ENCODE measurements at places on chromosomes 16 and 17.

GRCh38 chr16:89093602-89094251 is at the start of gene ACSF3:
ACSF3 (plus strand) TSS chr16:89093852; CDS start chr16:89100682, 6,830 bp downstream.
- peak; percentile 35 for DNase-seq

- no peak for DNase-seq
These were observed 574.6 kb upstream of the HSBP1 start for GRCh38 chr16:83233153-83233552.

DNA sequence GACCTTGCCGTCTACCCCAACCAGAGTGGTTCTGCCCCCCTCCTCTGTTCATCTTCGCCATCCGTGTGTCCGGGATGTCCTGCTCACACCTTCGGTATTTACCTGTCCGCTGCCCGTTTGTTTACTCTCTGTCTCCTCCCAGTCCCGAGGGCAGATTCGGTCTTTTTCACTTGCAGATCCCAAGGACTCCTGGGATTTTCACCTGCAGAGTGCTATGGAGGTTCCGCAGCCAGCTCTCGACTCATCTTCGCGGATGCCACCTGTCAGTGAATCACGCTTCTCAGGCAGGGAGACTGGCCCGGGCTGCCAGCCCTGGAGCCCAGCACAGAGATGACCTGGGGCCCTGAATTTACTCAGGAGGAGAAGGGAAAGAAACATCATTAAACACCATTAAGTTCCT is 8.1 kb downstream of the CRISPLD2 start:
- no peak for DNase-seq

GRCh38 chr17:27573971-27574525 is 56.9 kb upstream of the LGALS9 start:
- no peak for DNase-seq

DNA sequence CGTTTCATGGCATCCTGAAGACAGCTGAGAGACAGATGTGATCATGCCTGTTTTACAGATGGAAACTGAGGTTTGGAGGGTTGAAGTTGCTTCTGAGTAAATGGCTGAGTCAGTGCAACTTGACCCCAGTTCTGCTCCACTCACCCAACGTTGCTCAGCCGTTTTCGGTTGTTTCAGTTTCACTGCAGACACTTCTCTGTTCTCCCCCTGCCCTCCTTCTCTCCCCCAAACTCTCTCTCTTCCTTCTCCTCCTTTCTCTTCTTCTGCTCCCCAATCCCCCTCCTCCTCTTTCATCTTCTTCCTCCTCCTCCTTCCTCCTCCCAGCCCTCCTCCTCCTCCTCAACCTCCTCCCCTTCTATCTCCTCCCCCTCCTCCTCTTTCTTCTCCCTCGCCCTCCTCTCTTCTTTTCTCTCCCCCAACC is 9.4 kb upstream of the CEP20 start:
- DNase-seq = no peak

DNA sequence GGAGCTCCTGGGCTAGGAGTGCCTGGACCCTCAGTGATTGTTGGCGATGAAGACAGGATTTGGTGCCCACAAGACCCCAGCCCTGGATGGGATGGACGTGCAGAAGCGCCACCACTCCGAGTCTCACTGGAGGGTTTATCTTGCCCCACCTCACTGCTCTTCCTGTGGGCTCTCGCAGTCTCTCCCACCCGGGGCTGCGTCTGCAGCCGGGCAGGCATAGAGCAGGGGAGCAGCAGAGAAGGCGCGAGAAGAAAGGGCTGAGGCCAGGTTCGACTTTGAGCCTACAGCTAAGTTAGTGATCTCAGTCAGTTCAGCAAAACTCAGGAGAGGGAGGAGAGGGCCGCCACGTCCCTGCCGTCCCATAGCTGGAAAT is 6.6 kb downstream of the UBE2I start:
- DNase-seq = no peak

- DNase-seq = no peak
These were observed 279.6 kb downstream of the SNX29 start for GRCh38 chr16:12255919-12256665.

DNA sequence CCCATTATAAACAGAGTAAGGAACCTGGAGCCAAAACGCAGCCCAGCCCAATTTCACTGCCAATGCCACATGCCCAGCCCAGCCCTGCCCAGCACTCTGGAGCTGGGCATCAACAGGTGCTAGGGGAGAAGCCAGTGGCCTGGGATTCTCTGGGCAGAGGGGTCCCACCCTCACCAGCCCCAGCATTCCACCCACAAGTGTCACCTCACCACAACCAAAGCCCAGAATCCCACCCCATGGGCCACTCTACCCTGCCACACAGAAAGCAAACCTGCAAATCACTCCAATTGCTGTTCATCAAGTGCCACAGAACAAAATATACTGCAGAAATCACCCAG is 102.5 kb upstream of the CDH5 start:
- DNase-seq = no peak

DNA sequence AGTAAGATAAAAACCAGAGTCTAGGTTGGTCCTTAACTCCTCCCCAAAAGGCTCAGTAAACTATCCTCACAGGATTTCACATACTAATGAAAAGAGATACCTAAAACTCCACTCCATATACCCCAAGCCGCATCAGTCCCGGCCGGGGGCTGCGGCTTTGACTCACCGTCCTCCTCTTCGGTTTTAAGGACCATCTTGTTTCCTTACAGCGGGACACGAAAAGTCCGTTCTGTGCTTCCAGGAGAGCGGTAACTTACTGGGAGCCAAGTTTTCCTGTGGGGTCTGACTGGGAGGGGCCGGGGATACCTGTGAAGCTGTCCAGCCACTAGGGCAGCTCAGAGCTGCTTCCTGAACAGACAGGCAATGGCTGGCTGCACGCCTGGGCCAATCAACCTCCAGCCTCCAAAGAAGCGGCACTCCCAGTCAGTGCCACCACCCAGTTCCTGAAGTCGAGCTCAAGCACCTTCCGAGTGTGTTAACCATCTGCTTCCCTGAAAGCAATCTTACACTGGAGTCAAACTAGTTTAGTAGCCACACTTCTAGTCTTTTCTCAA is 45.5 kb downstream of the CYTH1 start:
- DNase-seq = no peak

GRCh38 chr17:61395409-61395982 is 4.1 kb upstream of the TBX2 start:
- no peak for DNase-seq

GRCh38 chr17:77196251-77196650 is 55.5 kb downstream of the SEC14L1 start:
- no peak for DNase-seq

DNA sequence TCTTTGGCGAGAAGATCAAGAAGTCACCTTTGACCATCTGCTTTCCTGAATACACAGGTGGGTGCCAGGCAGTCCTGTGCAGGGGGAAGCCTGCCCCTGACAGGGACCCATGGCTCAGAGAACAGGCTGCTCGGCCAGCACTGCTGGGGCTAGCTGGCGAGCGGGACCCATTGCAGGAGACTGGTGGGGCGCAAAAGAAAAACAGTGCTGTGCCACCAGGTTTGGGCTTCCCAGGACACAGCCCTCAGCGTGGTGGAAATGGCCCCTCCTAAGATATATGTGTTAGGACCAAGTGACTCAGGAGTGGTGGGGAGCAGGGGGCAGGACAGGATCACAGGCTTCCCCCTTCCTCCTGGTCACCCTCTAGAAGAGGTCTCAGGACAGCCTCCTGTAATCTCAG is 73.9 kb downstream of the AMFR start:
- no peak for DNase-seq

DNA sequence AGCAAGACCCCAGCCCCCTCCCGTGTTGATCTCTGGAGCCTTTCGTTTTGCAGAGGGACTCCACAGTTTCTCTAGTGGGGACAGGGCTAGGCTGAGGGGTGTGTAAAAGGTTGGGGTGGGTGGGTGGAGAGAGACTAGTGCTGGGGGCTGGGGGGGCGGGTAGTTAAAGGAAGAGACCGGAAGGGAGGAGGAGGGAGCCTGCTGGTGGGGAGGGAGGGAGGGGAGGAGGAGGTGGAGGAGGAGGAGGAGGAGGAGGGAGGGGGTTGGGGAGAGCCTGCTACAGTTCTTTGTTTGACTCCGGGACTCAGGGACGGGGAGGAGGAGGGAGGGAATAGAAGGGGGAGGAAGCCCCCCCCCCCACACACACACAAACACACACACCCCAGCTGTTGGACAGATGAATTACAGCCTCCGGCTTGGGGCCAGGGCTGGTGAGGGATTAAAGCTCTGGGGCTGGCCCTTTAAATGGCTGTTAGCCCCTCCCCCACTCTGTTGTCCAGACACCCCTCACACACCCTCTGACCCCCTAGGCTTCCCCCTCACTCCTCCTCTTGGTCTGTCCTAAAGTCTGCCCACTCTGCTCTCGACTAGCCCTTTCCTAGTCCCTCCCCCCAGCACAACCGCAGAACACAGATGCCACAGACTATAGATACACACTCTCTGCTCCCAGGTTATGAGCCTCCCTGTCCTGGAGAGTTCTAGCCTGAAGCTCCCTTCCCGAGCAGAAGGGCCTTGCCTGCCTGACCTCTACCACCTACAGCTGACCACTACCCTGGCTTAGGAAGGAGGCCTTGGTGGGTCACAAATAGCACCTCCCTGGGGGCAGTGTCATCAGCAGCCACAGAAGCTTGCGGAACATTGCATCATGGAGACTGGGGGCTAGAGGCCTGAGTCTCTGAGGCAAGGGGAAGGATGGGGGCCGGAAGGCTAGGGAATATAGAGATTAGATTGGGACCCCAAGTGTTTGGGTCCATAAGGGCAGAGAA is 4.4 kb downstream of the KDM6B start:
- DNase-seq = no peak

GRCh38 chr16:50972876-50973275 is 178.2 kb downstream of the SALL1 start:
- no peak for DNase-seq

- peak; percentile 37 for DNase-seq
These were observed 69.1 kb upstream of the PMFBP1 start for GRCh38 chr16:72241008-72241407.

DNA sequence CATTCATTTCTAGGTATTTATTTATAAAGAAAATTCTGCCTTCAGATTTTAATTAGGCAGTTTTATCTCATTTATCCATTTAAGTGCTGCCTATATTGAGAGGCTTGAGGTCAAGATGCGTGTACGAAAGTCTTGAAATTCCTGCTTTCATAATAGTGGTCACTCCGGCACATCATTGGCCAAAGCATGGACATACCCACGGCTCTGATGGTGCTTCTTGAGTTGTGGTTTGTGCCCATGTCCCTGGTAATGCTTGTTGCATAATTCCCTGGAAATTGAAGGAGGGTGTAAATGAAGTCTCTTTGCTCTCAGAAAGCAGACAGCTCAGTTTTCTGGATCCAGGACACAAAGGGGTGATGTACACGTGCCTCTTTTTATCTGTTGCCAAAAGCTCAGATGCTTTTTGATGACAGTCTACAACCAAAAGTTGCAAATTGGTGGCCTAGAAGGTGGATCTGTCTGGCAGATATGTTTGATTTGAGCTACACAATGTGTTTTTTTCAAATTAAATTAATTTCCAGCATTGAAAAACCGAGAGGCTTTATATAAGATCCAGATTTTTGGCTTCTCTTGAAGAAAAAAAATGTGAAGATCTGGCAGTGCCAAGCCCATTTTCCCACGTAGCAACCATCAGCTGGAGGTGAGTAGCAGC is 94.4 kb downstream of the SHISA9 start:
- DNase-seq = no peak

GRCh38 chr17:16962804-16963203 is 9.1 kb downstream of the TNFRSF13B start:
- DNase-seq = no peak

- peak; percentile 47 for DNase-seq
These were observed 46.2 kb upstream of the NOL11 start for GRCh38 chr17:67671493-67671892.

DNA sequence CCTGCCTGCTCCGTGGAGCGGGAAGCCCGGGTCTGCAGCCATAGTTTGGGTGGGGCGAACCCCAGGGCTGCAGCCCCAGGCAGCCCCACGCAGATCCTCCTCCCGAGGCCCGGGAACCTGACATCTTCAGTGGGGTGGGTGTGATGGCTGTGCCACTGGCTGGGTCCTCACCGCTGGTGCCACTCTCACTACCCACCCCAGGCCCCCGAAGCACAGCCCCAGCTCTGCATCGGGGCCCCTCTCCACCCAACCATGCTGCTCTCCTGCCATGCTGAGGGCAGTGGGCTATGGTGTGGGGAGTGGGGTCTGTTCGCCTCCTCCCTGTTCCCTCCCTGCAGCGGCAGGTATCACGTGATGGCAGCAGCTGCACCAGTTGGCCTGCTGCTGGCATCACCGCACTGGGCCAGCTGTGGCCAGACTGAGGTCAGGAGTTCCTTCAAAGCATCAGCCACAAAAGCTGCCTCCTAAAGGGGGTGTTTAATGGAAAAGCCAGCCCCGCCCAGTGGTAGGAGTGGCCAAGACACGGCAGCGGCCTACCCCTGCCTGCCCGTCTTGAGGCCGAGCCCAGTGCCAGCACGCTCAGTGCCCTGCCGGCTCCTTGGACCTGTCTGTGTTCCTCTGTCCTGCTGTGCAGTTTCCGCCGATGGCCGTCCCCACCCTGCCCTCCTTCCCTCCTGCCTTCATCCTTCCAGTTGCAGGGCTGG is 10.8 kb downstream of the KCTD5 start:
- DNase-seq = no peak

DNA sequence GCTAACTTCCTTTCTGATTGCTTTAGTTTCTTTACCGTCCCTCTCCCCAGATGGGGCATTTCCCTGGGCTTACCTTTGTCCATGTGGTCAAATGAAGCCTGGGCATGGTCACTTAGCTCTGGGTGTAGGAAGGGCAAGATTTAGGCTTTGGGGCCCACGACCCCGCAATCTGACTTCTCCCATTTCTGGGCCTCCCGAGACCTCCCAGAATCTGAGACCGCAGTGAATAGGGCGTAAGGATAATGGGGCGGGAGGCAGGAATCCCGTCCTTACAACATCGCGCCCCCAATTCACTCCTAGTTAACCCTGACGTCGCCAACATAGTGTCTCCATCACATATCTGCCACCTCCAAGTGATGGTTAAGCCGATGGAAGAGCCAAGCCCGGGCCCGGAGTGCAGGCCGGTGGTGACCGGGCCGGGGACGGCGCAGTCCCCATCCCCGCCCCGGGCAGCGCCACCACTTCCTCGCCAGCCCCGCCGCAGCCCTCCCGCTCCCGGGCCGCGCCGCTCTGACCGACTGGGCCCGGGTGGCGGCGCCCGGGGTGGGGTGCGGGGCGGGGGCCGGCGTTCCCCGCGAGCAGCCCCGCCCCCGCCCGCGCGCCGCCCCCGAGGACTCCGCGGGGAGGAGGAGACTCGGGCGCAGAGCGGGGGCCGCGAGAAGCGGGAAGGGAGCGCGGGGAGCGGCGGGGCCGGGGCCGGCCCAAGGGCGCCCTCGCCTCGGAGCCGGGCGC is at the start of gene RHBDL3:
Gene RHBDL3 (plus strand): TSS at position 641 of the 732 bp plus-strand sequence. CDS start 358 bp downstream, outside the sequence.
- DNase-seq = no peak

DNA sequence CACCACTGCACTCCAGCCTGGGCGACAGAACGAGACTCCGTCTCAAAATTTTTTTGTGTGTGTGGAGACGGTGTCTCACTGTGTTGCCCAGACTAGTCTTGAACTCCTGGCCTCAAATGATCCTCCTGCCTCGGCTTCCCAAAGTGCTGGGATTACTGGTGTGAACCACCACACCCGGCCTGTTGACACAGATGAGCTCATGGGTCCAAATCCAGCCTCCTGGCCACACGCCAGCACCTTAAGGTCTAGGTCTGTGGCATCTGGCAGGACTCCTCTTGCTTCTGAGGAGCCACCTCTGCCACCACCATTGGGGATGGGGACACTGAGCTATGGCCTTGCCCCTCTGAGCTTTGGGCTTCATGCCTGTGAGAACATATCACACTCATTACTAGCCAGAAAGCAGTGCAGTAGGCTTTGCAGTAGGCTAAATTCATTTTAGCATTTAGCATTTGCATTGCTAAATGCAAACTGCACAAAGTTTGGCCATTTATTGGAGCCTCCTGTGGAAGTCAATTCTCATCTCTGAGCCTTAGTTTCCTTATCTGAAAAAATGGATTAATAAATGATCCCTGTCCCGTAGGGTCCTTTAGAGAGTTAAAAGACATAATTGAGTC is 5.5 kb upstream of the CDIPT start:
- no peak for DNase-seq
